ENCODE measurements at places on chromosomes 4 and X. TPM values are rescaled to one million over a fixed set of nuclear protein-coding genes. Genes with fewer than 3 reads are reported as not detected.
A peak's percentile ranks its signal among the peaks of the same experiment; 100 is the strongest.

DNA sequence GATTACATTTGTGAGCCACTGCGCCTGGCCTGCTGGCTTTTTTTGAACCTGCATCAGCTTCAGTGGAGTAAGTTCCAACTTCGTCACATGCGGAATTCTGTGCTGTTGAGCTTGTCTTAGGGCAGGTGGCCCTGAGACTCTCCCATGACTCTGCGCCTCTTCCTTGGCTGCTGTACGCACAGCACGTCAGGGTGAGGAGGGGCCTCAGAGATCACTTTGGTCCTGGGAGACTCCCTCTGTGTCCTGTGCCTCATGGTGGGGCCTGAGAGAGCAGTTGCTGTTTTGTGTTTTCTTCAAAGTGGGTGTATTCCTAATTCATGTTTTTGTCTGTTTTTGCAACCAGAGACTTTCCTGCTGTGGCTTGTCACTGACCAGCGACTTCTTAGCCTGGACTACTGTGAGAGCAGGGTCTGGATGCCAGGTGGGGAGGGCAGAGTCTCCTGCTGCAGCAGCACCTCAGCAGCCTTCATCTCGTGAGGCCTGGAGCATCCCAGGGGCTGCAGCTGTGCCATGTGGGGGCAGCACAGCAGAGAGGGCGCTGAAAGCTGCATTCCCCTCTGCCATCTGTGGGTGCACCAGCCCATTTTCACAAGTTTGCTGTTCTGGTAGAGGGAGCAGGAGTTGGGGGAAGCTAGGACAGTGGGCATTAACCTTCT, 107.8 kb downstream of the TNIP2 start:
- no peaks in the 10 kb centered on the region for H3K4me1 ChIP-seq
- H3K27ac ChIP-seq: no peak overlapping the region
- H3K4me3 ChIP-seq: no peak overlapping the region
- H3K27me3 ChIP-seq: no peaks in the 10 kb centered on the region
- H3K36me3 ChIP-seq: peaks cover 69% of the 10 kb centered on the region

DNA sequence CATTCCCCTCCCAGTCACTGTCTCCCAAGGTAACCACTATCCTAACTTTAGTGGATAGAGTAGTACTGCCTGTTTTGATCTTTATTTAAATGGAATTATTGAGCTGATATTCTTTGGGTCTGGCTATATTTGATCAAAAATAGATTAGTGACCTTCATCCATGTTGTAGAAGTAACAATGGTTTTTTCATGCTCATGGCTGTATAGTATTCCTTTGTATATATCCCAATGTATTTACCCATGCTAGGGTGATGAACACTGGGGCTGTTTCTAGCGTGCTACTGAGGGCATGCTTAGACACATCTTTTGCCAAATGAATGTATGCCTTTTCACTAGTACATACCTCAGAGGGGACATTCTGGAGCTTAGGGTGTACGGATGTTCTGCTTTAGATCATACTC, 10.1 kb upstream of the MAGEA8 start:
- no peaks in the 10 kb centered on the region for H3K27me3 ChIP-seq
- DNase-seq: no peak
- H3K27ac ChIP-seq: no peak overlapping the region
- H3K4me1 ChIP-seq: no peaks in the 10 kb centered on the region
- no peak overlapping the region for H3K4me3 ChIP-seq
- H3K36me3 ChIP-seq: no peaks in the 10 kb centered on the region

GRCh38 chr4:86496094-86497080, 97.7 kb upstream of the PTPN13 start:
- H3K4me3 ChIP-seq: no peak overlapping the region
- H3K27me3 ChIP-seq: no peaks in the 10 kb centered on the region
- peak; percentile 17 for DNase-seq
- no peak overlapping the region for H3K27ac ChIP-seq
- no peaks in the 10 kb centered on the region for H3K36me3 ChIP-seq

DNA sequence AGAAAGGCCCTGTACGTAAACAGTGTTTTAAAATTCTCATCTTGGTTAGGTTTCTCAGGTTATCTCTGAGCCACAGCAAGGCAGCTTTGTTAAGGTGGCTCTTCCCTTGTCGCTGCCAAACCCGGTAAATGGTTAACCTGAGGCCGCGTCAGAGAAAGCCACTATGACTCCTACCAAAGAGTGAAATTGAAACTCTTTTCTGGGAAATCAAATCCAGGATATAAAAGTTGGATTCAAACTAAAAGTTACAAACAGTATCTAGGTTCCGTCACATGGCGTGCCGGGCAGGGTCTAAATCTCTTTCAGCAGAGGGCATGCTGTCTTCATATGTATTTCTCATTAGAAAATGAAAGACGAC, 433 bp downstream of the MMAA start:
- peaks cover 9% of the 10 kb centered on the region for H3K4me1 ChIP-seq
- peak overlapping the region; percentile 66 for H3K4me3 ChIP-seq
- H3K27ac ChIP-seq: peak overlapping the region; percentile 98
- peak; percentile 39 for DNase-seq
- H3K36me3 ChIP-seq: no peaks in the 10 kb centered on the region
- no peaks in the 10 kb centered on the region for H3K27me3 ChIP-seq

DNA sequence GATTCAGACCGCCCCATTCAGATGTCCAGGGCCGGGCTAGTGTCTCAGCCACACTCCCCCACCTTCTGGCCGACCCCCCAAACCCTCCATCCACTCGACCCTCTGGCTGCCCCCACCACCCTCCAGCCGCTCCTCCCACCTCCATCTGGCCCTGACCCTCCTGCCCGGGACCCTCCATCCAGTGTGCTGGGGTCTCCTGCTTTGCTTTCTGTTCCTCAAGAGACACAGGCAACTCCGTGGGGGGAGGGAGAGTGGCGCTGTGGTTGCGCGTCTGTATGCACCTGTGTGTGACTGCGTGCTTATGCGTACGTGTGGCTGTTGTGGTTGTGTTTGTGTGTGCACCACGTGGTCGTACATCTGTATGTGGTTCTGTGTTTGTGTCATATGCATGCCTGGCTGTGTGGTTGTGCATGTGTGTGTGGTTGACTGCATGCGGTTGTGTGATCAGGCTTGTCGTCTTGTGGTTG, 33.3 kb downstream of the CPLX1 start:
- H3K27me3 ChIP-seq: peaks cover 78% of the 10 kb centered on the region
- DNase-seq: no peak
- no peaks in the 10 kb centered on the region for H3K4me1 ChIP-seq
- H3K36me3 ChIP-seq: no peaks in the 10 kb centered on the region

DNA sequence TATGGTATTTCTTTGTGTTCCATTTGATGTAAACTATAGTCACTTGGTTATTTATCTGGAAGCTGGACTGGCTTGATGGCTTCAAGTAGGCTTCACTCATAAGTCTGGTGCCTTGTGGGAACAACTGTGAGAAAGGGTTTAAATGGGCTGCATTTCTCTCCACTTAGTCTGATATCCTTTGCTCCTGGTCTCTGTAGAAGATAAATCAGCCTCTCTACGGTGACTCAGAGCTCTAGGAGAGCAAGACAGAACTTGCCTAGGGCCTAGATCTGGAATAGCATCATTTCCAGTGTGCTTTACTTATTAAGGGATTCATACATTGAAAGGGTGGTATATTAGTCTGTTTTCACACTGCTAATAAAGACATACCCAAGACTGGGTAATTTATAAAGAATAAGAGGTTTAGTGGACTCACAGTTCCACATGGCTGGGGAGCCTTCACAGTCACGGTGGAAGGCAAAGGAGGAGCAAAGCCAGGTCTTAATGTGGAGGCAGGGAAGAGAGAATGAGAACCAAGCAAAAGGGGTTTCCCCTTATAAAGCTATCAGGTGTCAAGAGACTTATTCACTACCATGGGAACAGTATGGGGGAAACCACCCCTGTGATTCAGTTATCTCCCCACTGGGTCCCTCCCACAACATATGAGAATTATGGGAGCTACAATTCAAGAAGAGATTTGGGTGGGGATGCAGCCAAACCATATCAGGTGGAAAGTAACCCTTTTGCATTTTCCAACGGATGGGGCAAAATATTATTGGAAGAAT, 1746.4 kb upstream of the PCDH7 start:
- no peak for DNase-seq
- no peak overlapping the region for H3K27ac ChIP-seq
- no peak overlapping the region for H3K4me3 ChIP-seq
- no peaks in the 10 kb centered on the region for H3K4me1 ChIP-seq
- no peaks in the 10 kb centered on the region for H3K27me3 ChIP-seq

GRCh38 chrX:48683411-48683982, at the start of gene WAS:
Gene WAS (plus strand): TSS chrX:48683799. CDS start chrX:48683854, 55 bp downstream.
- H3K36me3 ChIP-seq: peaks cover 33% of the 10 kb centered on the region
- DNase-seq: peak; percentile 78
- peak within 1 kb of the TSS; percentile 99 for H3K27ac ChIP-seq
- peak within 1 kb of the TSS; percentile 84 for H3K4me3 ChIP-seq
- H3K4me1 ChIP-seq: peaks cover 92% of the 10 kb centered on the region

- no peak for DNase-seq
- H3K4me1 ChIP-seq: no peaks in the 10 kb centered on the region
- no peak overlapping the region for H3K4me3 ChIP-seq
- H3K27ac ChIP-seq: no peak overlapping the region
- H3K36me3 ChIP-seq: no peaks in the 10 kb centered on the region
These were observed 208.3 kb downstream of the GABRB1 start for GRCh38 chr4:47239649-47240048.

The ADGRG2 gene
- polyA plus RNA-seq: not detected
